ENCODE measurements at places on chromosomes 5 and 9.

DNA sequence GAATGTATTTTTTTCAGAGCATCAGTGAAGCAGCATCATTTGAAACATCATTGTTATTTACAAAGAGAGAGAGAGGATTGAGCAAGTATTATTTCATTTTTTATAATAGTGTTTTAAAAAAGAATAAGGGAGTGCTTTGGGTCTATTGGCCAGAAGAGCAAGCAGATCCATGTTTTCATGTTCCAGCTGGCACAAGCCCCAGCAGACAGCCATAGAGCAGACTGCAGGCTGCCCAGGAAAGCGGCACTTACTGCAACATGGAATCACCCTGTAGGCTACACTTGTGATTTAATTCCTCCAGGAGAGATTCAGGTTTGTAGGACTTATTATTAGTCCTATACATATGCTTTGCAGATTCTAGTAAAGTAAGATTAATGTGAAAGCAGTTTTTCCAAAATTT lies 407.0 kb upstream of the GRAMD2B start:
- DNase-seq, result no peak

GRCh38 chr9:1222511-1222910 lies 172.4 kb downstream of the DMRT2 start:
- DNase-seq, result no peak

- DNase-seq, result no peak
Measured at GRCh38 chr9:70805949-70806348, 315.5 kb downstream of the TRPM3 start.

GRCh38 chr9:87238545-87238944 lies 259.1 kb upstream of the DAPK1 start:
- no peak for DNase-seq
